Endothelial cell of coronary artery (primary cell): ENCODE measurements at places on chromosomes 5 and 9. TPM values are rescaled to one million over a fixed set of nuclear protein-coding genes. Genes with fewer than 3 reads are reported as not detected.

PCDHB9 gene
- 0.27 and 0.28 TPM in 2 replicates for total RNA-seq

DCTN3 gene
- 85.8 and 103 TPM in 2 replicates for total RNA-seq

ORM2 gene
- total RNA-seq, result not detected in 2 replicates

CATSPER3 gene
- total RNA-seq, result 0.09 and 0.19 TPM in 2 replicates

PFN3 gene
- total RNA-seq, result not detected in 2 replicates

MRPL41 gene
- total RNA-seq, result 55.2 and 66.5 TPM in 2 replicates

CAAP1 gene
- total RNA-seq, result 12.9 and 19.3 TPM in 2 replicates

PROB1 gene
- 0.72 and 1.2 TPM in 2 replicates for total RNA-seq

CD274 gene
- total RNA-seq, result 17.7 and 55.0 TPM in 2 replicates

AFAP1L1 gene
- 92.1 and 118 TPM in 2 replicates for total RNA-seq

NREP gene
- 51.6 and 63.3 TPM in 2 replicates for total RNA-seq

CTXN3 gene
- not detected in 2 replicates for total RNA-seq

ZNF622 gene
- total RNA-seq, result 39.0 and 49.7 TPM in 2 replicates

PALM2AKAP2 gene
- total RNA-seq, result 0.09 TPM in 2 replicates

PSMD5 gene
- 20.6 and 22.0 TPM in 2 replicates for total RNA-seq

SLC34A1 gene
- total RNA-seq, result not detected in 2 replicates

GABRB2 gene
- not detected in 2 replicates for total RNA-seq

SMIM32 gene
- not detected in 2 replicates for total RNA-seq

HCN1 gene
- not detected in 2 replicates for total RNA-seq

PCDH1 gene
- 181 and 222 TPM in 2 replicates for total RNA-seq

EXOSC3 gene
- total RNA-seq, result 30.2 and 35.8 TPM in 2 replicates

OLFML2A gene
- under 0.01 and 0.28 TPM in 2 replicates for total RNA-seq

SPATA31D4 gene
- total RNA-seq, result not detected in 2 replicates

CACNA1B gene
- total RNA-seq, result under 0.01 and 0.18 TPM in 2 replicates

PCDHGA3 gene
- 0.54 and 1.9 TPM in 2 replicates for total RNA-seq

LVRN gene
- total RNA-seq, result 0.09 TPM in 2 replicates
